ENCODE measurements at places on chromosomes 2 and 18.

- DNase-seq: no peak
Observed at GRCh38 chr18:45588376-45589355, 26.6 kb upstream of the SLC14A2 start.

DNA sequence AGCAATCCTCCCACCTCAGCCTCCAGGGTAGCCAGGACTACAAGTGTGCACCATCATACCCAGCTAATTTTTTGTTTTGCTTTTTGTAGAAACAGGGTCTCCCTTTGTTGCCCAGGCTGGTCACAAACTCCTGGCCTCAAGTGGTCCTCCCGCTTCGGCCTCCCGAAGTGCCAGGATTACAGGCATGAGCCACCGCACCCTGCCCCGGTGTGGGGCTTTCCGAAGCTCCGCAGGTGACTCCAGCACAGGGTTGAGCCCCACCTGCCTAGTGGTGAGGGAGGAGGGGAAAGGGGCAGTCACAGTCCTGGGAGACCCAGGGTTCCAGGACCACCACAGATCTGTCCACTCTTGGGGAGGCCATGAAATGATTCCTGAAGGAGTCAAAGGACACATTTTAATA is 5.2 kb downstream of the PRLH start:
- no peak for DNase-seq

DNA sequence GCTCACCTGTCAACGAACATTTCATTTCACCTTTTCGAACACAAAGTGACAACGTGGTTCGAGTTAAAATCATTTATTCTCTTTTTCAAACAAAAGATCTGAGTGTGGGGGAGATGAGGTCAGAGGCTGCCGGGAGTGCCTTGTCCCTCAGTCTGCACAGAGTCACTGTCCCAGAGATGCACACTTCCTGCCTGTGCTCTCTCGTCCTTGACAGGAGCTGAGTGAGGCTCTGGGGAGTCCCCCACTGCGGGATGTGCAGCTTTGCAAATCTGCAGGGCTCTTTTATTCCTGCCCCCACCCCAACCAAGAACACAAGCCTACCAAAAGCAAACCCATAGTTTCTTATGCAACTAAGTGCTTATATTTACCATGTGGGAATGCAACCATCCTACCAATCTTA is 497.8 kb downstream of the EIPR1 start:
- no peak for DNase-seq

DNA sequence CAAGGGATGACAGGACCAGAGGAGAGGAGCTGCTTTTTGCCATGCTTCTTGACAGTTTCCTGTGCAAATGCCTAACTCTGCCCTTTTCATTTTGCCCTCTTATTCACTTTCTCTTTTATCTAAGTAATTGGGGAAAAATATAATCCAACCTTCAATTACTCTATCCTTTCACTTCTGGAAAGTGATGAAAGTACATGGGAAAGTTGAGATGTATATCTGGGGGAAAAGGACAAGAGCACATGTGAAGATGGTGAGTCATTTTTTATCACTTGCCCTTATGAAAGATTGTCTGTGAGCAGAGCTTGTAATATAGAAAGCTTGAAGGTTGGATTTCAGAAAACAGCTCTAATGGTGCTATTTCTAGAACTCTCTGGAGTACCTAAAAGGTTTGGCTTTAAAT is 1070.7 kb downstream of the CNTNAP5 start:
- no peak for DNase-seq

GRCh38 chr2:179255129-179255528 is 9.5 kb downstream of the SESTD1 start:
- no peak for DNase-seq

DNA sequence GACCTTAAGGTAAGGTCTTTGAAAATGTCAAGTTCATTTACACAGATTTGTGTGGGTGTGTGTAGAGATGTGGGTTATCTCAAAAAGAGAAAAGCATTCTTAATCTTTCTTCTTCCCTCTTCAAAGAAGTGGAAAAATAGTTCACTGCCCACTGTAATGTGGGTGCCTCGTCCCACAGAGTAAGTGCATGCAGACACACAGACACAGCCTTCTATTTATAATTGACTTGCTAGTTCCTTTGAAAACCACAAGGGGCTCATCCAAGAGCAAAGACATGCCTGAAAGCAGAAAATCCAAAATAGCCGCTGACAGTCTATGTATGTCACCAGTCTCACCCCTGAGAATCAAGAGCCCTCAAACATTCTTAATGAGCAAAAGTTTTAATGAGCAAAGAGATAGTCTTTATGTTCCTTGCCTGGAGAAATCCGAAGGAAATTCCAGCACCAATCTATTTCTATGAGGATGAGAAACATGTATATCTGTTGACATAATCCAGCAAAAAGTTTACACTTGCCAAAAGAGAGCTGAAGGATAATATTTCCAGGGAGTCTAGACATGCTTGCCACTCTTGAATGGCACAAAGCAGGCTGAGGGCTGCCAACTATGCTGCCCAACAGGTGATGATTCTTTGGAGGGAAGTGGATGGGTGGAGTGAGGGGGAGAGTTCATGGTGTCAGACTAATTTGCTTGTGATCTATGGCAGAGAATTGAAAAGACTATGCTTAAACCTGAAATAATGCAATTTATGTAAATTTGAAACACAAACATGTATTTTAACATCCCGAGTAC is 93.9 kb downstream of the ACVR1 start:
- no peak for DNase-seq

DNA sequence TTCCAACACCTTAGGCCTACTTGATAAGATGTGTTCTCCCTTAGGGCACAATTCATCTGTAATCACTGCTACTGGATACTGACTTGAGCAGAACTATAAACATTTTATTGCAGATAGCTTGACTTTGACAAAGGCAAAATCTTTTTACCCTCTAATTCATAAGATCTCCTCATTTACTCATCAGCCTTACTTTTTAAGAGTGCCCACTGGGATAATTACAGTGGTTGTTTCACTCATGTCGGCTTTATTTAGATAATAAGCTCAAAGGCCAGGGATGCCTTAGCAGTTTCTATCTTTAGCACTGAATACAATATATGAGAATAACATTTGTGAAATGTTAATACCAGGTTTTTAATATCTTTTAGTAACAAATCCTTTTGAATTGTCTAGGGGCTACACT is 144.0 kb downstream of the DLGAP1 start:
- DNase-seq: no peak

GRCh38 chr18:74563999-74564398 is 29.7 kb downstream of the CNDP1 start:
- DNase-seq: no peak

- DNase-seq: no peak
Observed at GRCh38 chr2:136985044-136985443, 219.7 kb downstream of the THSD7B start.

- no peak for DNase-seq
Observed at GRCh38 chr2:229376866-229377265, 105.8 kb upstream of the PID1 start.

GRCh38 chr18:9700261-9700796 is 7.8 kb upstream of the RAB31 start:
- no peak for DNase-seq

GRCh38 chr2:118430510-118431164 is 342.4 kb downstream of the INSIG2 start:
- DNase-seq: no peak

DNA sequence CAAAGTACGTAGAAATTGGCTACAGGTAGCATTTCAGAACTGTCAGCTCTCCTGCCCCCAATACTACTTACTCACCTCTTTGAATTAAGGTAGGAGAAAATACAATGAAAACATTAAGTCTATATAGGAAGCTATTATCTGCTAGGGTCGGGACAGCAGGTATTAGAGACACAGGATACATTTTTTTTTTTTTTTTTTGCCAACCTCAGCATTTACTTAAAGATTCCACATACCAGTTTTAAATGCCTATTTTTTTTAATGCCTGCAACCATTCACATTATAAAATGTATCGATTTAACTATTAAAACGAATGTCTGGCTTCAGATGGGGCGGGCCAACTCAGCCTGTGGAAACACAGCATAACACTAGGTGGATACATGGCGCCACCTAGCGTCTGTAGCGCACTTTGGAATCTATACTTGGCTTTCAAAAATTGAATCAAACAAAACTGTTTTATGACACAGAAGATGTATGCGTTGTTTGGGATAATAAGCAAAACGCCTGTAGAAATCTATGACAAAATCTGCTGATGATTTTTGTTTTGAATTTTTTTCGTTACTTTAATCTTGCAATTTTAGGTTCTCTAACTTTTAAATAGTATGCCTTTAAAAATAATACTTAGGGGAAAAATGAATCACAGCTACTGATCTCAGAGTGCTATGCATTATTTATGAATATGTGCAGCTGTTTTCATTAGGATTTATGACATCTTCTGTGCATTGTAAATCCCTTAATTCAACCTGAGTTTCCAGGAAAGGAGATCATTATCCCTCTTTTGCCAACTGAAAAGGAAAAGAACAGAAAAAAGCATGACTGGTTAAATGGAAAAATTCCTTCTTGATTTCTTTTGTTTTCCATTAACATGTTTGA is 261.0 kb downstream of the NYAP2 start:
- no peak for DNase-seq

DNA sequence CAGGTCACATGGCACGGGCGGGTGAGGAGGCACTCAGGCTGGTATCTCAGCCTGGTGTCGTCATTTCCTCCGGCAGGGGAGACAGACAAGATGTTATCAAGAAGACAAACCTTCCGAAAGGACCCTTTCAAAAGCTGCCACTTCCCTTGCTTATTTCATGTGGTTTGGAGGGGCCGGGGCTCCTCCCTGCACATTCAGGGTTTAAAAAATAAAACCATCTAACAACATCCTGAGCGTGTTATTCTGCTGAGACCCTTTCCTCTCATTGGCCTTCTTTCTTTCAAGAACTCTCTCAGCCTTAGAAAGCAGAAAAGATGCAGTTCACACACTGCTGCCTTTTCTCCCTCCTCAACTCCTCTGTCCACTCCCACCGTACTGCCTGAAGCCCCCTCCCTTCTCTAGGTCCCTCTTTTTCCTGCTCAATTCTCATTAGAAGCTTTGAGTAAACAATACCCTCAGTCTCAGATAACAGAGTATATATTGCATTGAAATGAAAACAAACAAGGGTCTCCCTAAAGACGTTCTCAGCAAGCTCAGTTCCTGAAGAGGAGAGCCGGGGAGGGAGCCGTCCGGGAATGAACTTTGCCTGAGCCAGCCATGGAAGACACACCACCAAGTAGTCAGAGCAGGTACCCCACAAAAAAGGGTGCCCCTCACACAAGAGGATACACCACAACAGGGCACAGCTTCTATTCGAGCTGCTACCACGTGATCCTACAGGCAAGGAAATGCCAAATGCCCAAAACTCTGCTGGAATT is 9.7 kb downstream of the SMAD7 start:
- no peak for DNase-seq

- DNase-seq: no peak
Observed at GRCh38 chr2:137254052-137254451, 488.7 kb downstream of the THSD7B start.

GRCh38 chr2:63124218-63124617 is 73.6 kb downstream of the OTX1 start:
- DNase-seq: no peak

DNA sequence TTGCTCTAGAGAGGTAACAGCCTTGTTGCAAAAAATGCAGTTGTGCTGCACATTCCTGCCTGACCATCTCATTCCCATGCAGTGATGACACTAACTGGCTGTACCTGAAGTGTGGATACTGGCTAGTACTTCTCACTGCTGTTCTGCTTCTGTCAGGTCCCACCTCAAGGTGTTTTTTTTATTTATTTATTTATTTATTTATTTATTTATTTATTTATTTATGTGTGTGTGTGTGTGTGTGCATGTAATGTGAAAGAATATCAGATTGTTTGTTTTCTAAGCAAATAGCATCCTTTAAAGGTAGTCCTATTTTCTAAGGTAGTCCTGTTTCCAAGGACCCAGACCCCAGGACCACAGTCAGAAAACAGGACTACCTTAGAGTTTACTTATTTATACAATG is 87.2 kb upstream of the SYT4 start:
- DNase-seq: no peak

GRCh38 chr2:36351736-36352349 is 3.7 kb upstream of the CRIM1 start:
- DNase-seq: no peak

- no peak for DNase-seq
Observed at GRCh38 chr2:218810256-218810655, 21.3 kb downstream of the PRKAG3 start.

DNA sequence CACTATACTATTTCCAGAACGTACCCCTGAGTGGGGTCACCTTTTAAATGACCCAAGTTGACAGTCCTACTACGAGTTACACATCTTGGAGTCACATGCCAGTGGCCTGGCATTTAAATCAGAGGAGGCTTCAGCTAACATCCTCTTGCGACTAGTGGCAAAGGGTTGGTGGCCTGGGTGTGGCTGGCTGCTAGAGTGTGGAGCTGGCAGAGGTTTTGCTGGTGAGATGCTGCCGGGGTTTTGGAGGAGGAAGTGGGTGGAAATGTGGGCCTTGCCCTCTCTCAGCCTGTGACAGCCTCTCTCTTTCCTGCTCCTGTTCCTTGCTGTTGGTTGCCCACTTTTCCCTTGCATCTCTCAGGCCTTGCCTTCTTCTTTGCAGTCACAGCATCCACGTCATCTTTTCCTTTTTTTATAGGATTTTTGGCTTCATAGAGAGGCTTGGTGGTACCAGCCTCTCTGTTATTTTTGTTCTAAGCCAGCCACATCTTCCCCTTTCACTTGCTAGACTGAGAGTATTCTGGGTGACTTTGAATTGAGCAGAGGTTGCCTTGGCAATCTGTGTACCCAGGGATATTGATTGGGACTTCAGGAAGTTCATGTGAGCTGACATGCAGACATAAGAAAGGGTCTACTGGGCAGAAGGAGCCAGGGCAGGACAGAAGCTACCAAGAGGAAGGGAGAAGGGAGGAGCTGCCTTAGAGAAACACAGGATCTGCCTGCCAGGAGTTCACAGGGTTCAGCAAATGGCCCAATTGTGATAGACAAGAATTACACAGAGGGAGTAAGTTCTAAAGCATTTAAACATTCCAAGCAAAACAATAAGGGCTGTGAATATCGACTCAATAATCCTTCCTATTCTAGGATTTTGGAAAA is 55.4 kb downstream of the CDC42EP3 start:
- no peak for DNase-seq

DNA sequence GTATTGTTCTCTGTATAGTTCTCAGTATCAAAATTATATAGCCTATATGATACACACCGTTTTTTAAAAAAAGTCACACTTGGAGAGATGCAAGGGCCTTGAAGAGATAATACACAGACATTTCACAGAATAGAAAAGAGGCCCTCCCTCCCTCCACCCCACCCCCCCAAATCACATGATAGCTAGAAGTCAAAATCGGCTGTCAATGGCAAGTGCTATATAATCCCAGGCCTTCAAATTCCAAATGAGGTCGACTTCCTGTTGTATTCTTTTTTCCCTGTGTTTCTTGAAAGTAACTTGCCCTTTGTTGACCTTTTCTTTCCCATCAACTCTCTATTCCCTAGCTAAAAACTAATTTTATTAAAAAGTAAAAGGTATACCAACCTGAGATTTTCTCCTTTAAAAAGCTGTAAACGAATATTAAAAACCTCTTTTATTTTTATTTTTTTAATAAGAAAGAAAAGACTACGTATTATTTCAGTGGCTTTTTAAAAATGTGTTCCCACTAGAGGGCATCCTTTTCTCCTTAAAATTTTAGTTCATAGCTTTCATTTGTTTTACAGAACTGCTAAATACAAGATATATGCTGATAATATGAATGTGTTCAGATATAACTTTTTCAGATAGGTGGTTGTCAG is 46.6 kb downstream of the KCMF1 start:
- no peak for DNase-seq
